Activated T-helper 1 cell treated with anti-CD3 and anti-CD28 coated beads, Interleukin-12 subunit alpha, Interleukin-12 subunit beta, Interleukin-2, Interleukin-4 antibody, amounts not matched to agents 30 ng/mL and 10 ng/mL and 1 ng/mL, durations not matched to agents 14 hours and 24 hours and 36 hours (primary cell): ENCODE measurements at places on chromosomes 11 and 22. TPM values are rescaled to one million over a fixed set of nuclear protein-coding genes. Genes with fewer than 3 reads are reported as not detected.

DNA sequence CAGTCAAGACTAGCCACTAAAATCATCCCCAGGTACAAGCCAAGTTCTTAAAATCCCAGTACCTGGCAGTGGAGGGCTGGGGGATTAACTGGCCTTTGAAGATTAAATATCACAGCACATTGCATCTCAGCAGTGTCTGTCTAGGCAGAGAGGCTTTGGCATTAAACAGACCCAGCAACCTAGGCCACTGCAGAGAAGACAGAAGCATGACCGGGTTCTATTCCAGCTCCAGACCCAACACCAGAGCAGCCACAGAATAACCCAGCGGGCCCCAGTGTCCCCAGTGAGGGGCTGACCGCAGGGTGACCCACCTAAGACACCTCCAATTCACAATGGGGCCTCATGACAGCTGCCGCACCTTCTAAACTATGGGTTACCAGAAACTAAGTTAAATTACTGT is 88.2 kb downstream of the SHANK2 start:
- DNase-seq: no peak

Gene SPI1
- not detected in 2 replicates for total RNA-seq

GRCh38 chr11:42065199-42065598 is 605.7 kb upstream of the LRRC4C start:
- DNase-seq: no peak

- DNase-seq: no peak
These were observed 53.7 kb upstream of the MTMR2 start for GRCh38 chr11:95977534-95978174.

Gene TRIM3
- total RNA-seq: 2.4 and 3.1 TPM in 2 replicates

- no peak for DNase-seq
These were observed 195.2 kb downstream of the TRIM29 start for GRCh38 chr11:119942583-119943297.

DNA sequence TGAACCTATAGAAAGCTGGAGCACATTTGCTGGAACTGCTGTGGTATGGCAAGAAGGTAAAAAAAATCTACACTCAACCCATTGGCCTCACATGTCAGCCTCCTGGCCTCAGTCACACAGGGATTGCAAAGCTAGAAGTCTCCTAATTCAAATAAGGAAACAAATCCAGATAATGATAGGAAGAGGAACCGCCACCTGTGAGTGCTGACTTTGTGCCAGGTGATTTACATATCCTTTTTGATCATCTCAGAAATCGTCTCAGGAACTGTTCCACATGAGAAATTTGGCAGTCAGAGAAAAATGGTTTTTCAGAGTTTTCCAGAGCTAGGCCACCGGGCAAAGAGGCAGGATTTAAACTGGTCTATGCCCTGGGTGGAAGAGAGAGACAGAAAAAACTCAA is 986 bp downstream of the NLRP10 start:
- no peak for DNase-seq

DNA sequence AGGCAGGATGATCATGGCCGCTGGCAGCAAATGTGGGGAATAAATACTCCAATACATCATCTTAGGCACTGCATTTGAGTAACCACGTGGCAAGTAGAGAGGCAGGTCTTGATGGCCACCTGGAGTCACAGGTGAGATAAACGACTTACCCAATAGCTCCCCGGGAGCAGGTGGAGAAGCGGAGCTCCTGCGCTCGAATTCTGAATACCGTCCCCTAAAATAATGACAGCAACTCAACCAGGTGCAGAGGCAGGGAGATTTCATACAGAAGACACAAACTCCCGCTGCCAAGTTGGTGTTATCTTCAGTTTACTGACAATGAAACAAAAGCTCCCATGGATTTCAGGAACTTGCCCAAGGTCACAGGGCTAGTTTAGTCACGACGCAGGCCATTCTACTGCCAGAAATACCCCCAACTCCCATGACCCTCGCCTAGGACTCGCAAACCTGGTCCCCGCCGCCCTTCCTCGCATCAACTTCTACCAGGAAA is 437 bp downstream of the SLC43A3 start:
- DNase-seq: no peak

Gene MUC2
- total RNA-seq: not detected in 2 replicates

DNA sequence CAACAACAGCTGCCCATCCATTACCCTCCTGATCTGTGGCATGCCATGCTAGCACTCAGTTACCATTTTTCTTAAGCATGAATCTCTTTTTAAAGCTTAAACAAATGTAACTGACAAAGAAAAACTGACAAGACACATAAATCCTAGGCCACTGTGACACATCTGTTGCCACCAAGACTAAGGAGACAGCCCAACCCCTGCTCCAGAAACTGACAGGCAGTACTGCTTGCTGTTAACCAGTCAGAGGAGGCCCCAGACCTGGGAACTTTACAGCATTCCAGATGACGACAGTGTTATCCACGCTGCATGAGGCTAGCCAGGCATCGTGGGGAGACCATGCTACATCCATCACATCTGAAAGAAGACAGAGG is 33.8 kb downstream of the HIRA start:
- DNase-seq: no peak

- DNase-seq: no peak
These were observed 347.9 kb downstream of the DLG2 start for GRCh38 chr11:85279267-85279666.

GRCh38 chr11:1196516-1197391 is 26.1 kb upstream of the MUC5B start:
- no peak for DNase-seq

DNA sequence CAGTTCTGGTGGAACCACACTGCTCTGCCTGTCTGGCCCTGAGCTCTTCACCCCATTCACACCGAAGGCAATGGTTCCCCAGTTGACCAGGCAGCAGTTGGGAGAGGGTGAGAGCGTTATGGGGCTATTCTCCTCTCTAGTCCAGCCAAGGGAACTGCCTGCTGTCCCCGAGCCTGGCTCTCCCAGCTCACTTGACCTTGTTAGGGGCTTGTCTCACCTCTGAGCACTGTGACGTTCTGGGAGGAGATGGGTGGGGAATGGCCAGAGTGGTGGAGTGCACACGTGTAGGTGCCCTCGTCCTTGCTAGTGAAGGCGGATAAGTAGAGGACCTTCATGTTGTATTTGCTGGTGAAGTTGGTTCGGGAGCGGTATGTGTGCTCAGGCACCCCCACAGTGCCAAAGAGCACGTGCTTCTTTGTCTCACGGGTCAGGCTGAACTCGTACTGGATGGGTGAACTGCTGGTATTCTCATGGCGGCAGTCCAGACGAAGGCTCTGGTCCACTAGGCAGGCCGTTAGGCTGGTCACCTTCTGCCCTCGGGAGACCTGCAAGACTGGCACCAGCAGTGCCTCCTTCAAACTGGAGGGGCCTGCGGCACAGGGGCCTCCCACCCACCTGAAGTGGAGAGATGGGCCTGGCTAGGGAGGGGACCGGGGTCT is 3.0 kb downstream of the THY1 start:
- no peak for DNase-seq

DNA sequence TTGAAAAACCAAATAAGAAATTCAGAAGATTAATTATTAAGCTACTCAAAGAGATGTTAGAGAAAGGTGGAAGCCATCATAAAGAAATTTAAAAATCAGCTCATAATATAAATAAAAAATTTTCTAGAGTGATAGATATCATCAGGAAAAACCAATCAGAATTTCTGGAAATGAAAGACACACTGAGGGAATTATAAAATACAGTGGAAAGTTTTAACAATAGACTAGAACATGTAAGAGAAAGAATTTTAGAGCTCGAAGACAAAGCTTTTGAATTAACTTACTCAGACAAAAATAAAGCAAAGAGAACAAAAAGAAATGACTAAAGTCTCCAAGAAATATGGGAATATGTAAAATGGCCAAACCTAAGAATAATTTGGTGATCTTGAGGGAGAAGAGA is 1926.9 kb upstream of the RAG2 start:
- no peak for DNase-seq

- DNase-seq: no peak
These were observed 53.9 kb downstream of the NOX4 start for GRCh38 chr11:89437317-89437716.

DNA sequence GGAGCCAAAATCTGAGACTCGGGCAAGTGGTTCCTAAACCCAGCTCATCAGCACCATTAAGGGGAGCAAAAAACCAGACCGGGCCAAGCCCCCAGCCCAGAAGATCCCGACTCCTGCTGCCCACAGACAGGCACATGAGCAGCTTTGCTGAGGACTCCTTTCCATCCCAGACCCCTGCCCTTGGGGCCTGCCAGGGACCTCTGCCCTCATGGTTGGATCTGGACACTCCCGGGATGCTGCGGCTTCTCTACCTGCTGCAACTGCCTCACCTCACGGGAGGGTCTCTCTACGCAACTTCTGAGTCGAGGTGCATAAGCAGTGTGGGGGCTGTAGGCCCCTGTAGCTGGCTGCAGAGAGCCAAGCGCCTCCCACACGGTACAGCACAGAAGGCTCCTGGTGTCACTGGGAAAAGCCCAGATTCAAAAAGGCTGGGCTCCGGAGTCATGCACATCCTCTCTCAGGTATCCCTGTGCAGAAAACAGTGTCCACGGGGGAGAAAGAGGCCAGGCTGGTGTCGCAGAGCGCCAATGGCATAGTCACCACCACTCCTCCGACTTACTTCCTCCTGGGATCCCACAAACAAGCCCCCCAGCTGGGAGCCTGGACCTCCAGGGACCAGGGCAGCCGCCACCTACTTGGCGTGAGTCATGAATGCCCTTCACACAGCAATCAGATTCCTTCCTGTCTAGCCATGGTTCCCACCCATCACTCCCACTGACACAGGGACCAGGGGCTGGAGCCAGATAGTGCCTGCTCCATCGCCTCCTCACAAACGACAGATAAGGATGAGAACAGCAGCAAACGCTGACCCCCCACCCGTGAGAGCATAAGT is 122.1 kb downstream of the BCR start:
- DNase-seq: no peak

- DNase-seq: no peak
These were observed 14.6 kb downstream of the NAV2 start for GRCh38 chr11:19727246-19727645.

Gene LARGE2
- not detected in 2 replicates for total RNA-seq

GRCh38 chr11:47617417-47617809 is 23.2 kb upstream of the C1QTNF4 start:
- no peak for DNase-seq

Gene APOA4
- not detected in 2 replicates for total RNA-seq

DNA sequence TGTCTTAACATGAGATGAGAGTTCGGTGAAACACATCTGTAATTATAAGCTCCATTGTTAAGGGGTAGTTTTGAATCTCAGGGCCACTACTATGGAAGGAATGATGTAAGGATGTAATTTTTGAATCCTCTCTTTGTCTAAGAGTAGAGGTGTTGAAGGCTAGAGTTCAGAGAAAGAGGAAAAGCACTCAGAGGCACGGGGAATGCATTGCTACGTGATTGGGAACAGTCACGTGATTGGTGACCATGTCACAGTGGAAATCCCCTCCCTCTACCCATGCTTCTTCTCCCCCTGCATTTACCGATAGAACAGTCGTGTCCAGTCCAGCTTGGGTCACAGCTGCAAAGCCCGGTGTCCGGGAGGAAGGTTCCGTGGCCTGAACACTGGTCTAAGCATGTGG is 230.3 kb upstream of the NARS2 start:
- no peak for DNase-seq

GRCh38 chr22:37259540-37260029 is 15.5 kb upstream of the RAC2 start:
- DNase-seq: no peak

DNA sequence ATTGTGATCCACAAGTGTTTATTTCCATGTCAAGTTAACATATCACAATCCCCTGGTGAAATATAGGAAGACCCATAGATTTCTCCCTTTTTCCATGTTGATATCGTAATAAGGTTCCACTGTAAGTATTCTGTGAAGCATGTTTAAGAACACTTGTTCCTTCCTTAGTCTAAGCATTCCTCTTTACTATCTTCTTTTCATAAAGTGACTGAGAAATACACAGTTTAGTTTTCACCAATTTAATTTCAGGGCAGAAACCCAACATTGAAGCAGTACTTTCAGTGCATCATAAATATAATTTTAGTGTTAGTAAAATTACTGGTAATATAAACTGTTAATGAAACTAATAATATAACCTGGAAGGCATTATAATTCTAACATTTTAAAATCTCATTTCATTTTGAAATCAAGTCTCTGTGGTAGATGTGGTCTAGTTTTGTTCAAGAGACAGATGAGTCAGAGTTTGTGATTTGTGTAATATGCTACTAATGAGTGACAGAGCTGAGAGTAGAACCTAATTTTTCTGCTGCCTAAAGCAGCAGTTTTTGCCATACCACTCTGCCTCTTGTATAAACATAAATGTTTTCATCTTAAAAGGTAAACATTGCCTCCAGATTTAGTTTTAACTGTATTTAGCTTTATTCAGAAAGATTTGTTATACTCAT is 79.4 kb downstream of the ATM start:
- DNase-seq: no peak

GRCh38 chr11:61976813-61977475 is 9.5 kb upstream of the FTH1 start:
- DNase-seq: no peak
